ENCODE measurements at places on chromosomes 3 and 15.

DNA sequence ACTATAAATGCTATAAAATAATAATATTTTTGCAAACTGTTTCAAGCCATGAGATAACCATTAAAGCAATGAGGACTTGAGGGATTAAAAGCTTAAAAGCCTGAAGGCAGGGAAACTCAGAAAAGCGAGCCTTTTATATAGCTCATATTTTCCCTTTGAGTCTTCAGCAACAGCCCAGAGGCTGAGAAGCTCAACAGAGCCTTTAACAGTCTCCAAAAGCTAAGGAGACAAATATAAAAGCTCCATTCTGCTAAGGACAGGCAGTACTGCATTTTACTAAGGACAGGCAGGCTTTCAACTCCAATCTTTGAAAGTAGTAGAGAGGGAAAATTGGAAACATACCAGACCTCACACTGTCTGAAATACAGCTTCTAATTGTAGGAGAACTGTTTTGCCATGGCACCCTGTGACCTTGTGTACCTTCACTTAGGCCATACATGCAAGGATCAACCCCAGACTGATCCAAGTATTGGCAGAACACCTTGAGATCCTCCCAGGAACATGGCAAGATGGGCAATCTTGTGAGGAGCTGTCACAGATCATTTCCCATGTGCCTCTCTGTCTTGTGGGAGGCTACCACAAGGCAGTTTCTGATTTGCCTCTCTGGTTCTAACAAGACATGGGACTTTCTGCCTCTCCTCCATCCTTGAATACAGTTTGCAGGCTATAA is 53.1 kb upstream of the ARNT2 start:
- no peak for DNase-seq

GRCh38 chr3:126857928-126858327 is 125.0 kb upstream of the PLXNA1 start:
- no peak for DNase-seq

DNA sequence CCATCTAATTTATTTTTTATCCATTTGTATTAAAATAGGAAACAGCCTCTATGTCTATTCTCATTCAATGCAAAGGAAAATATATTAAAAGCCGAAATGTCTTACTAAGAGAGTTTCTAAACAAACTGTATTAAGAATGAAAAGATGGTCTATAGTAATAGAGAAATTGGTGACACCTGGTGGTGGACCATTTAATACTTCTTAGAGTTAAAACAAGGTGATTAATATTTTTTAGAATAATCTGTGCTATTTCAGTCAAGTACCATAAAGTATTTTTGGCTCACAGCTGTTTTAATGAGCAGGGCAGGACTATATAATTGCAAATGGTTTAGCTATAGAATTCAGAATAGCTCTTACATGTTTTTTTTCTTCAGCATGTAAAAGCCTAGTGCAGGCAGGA is 55.7 kb downstream of the SYNPR start:
- DNase-seq = peak; percentile 13

DNA sequence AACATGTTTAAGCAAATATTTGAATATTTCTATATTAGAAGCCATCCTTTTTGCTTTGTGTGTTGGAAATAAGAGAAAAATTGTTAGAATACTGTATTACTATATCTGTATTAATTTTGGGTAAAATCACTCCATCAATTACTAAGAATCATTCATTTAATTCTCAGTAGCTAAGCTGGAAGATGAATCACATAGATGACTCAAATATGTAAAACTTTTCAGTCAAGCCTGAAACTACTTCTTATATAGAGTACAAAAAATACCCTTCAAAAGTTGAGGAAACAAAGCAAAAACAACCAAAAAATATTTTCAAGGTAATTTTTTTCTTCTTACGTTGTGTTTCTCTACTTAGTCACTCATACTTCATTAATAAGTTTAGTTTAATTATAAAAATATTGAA is 205.7 kb upstream of the ROBO1 start:
- no peak for DNase-seq

GRCh38 chr15:80844011-80844732 is 65.0 kb downstream of the CEMIP start:
- DNase-seq = no peak

GRCh38 chr15:45801543-45801942 is 166.7 kb downstream of the SQOR start:
- peak; percentile 41 for DNase-seq

DNA sequence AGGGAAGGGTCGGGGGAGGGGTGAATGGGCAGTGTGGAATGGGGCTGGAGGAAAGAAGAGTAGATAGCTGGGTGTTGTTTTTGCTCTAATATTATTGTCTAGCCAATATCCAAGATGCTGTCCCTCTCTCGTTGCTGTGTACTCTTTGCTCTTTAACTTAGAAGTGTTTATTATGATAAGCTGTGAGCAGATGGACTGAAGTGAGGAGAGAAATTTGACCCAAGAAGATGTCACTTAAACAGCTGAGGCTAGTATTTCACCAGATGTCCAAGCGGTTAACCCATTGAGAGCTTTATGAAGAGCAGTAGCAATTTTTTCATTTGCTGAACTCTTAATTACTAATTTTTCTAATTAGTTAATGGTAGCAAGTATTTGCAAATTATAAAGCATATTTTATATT is 212.2 kb upstream of the TP63 start:
- DNase-seq = peak; percentile 27

GRCh38 chr3:191353022-191353777 is 22.9 kb upstream of the UTS2B start:
- no peak for DNase-seq

DNA sequence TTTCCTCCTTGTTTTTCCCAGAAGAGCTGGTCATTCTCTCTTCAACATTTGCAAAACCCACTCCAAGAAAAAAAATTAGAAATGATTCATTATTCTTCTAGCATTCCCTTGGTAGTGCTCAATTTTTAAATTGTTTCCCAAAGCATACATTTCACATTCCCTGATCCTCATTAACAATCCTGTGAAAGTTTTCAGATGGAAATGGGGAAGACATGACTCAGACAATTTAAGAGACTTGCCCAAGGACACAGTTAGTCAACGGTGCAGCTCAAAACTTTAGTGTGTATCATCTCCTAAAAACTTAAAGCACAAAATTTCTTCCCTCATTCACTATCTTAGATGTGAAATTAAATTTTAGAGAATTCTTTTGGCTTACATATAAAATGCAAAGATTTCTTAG is 17.1 kb upstream of the ABI3BP start:
- DNase-seq = no peak

- DNase-seq = no peak
Observed at GRCh38 chr15:88057836-88058235, 198.7 kb downstream of the NTRK3 start.

GRCh38 chr15:65189102-65189740 is 4.1 kb upstream of the CLPX start:
- DNase-seq = peak; percentile 89

DNA sequence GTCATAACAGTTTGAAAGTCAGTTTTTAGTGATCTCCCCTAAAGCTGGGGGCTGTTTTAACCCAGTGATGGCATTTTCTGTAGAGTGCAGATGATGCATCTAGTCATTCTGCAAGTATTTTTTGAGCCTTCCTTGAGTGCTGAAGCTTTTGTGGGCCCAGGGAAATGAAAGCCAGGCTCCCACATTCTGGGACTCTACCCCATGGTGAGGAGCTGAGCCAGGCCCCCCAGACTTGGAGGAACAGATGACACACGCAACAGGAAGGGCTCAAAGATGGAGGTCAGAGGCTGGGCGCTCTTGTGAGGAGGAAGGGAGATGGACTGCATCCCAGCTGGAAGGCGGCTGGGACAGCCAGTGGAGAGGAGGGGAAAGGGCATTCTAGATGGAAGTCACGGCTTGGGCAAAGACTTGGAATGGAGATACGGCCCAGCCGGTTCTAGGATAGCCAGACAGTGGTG is 40.8 kb downstream of the MRAS start:
- no peak for DNase-seq

DNA sequence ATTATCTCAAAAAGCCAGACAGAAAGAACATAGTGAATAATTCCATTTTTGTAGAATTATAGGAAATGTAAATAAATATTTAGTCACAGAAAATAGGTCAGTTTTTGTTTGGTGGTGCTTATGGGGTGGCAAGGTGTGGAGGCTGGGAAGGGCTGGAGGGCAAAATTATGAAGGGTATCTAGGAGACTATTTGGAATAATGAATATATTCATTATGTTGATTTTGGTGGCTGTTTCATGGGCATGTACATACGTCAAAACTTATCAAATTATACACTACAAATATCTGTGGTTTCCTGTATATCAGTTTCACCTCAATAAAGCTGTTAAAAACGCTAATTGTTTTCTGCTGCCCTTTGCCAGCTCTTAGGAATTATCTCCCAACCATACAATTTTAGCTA is 298.7 kb upstream of the GOLIM4 start:
- DNase-seq = no peak

DNA sequence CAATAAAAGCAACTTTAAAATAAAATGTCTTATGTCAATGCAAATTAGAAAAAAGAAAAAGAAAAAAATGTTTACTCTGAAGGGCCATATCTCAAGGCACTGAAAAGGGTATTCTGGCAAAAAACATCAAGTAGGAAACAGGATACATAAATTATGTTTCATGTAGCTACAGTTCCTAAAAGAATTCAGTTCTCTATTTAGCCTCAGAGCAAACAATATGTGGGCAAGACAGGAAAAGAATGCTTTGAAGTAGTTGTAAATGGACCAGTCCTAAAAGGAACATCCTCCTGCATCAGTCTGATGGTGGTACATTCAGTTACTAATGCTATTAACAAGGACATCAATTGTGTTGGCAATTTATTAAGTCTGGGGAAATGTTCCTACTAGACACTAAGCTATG is 8.1 kb downstream of the COMMD2 start:
- no peak for DNase-seq

DNA sequence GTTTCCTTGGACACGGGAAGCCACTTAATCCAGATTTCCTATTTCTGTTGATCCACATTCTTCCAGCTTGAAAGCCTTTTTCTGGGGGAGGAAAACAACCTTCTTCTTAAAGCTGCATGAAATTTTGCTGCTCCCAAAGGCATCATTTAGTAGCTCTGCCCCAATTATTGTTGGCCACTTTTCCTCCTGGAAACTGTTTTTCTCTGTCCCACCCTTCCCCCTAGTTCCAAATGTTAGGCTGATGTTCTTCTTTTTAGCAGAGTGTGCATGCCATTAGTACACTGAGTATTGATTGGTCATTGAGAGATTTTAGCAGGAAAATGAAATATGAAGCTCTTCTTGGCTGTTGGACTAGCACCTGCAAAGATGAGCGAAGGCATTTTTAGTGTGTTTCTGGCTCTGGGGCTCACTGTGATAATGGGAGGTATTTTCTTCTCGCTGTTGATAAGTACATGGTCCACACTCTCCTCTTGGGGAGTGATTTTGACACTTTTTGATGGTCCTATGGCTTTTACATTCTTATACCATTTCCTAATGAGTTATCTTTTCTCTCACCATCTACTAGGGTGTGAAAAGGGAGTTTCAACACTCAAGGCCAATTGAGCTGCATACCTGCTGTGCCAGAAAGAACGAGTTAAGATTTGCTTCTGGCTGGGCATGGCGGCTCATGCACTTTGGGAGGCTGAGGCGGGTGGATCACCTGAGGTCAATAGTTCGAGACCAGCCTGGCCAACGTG is 200.5 kb downstream of the PTPRG start:
- DNase-seq = no peak

DNA sequence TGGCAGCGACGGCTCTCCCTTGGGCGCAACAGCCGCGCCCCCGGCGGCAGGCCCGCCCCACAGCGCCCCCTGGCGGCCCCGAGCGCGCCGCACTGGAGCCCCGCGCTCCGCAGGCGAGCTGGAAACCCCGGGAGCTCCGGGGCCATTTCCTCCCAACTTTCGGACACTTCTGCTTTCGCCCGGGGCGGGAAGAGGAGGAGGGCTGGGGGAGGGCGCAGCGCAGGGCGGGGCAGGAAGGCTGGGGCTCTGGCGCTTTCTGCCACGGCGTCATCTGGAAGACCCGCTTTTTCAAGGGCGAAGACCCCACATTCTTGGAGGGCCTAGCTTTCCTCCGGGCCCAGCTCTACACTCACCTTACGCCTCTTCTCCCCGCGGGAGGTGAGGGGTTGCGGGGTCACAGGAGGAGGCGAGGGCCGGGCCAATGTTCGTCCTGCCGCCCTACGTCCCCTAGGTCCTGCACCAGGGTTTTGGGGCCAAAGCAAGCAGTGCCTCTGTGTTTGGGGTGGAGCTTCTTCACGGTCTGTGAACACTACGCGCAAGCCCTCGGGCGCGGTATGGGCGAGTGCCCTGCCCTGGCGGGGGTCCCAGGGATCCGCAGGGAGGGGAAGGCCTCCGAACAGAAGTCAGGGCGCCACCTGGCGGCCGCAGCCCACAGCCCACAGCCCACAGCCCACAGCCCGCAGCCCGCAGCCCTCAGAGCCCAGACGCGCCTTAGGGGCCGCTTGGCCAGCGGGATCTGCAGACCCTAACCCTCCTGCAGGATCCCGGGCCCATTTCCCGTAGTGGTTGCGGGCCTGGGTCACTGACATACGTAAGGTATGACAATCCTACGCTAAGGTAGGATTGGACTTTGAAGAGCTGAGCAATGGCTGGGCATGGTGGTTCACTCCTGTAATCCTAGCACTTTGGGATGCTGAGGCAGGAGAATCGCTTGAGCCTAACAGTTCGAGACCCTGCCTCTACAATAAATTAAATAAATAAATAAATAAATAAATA is 31.1 kb downstream of the FOXL2 start:
- peak; percentile 97 for DNase-seq

GRCh38 chr15:85733416-85733815 is 61.3 kb downstream of the KLHL25 start:
- DNase-seq = peak; percentile 58

DNA sequence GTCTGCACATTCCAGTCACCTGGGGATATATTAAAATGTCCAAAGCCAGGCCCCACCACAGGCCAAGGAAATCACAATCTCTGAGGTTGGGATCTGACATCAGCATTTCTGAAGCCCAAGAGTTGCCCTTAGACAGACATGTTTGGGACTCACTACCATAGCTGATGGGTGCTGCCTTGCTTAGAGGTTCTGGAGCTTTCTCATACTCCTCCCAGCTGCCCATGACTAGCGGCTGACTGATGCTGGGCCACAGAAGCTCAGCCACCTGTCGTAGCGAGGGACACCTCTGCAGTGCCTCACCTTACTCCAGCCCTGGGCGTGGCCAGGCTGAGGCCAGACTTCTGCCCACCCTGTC is 58.8 kb upstream of the XCR1 start:
- DNase-seq = no peak

DNA sequence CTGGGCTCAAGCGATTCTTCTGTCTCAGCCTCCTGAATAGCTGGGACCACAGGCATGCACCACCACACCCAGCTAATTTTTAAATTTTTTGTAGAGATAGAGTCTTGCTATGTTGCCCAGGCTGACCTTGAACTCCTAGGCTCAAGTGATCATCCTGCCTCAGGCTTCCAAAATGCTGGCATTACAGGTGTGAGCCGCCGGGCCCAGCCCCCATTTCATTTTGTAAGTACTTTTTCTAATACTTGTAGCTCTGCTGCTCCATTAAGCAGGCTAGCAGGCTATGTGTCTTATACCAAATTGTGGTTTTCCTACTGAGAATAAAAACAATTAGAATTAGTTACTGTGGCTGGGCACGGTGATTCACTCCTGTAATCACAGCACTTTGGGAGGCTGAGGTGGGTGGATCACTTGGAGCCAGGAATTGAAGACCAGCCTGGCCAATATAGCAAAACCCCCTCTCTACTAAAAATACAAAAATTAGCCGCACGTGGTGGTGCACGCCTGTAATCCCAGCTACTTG is 22.4 kb downstream of the NIPA1 start:
- DNase-seq = no peak

GRCh38 chr3:23911397-23911796 is 5.4 kb downstream of the NKIRAS1 start:
- DNase-seq = no peak

Measured in eye (tissue), 1 donor.